ENCODE measurements at places on chromosomes 4 and X.

DNA sequence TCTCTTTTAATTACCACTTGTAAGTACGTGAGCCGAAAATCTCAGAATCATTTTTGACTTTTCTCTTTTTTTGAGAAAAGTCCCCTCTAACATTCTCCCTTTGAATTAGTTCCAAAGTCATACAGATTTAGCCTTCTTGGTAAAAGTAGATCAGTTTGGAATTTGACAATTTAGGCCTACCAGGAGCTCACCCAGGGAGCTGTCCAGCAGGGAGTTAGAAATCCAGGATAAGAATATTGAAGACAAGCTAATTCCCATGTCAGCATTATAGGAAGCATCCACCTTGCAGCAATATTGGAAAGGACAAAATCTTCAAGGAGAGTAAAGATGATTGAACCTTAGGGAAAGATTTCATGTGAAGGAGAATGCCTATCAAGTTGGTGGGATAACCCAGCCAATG, 352.2 kb upstream of the CPEB2 start:
- DNase-seq: no peak

- no peak for DNase-seq
These were observed 271.9 kb downstream of the GPM6A start for GRCh38 chr4:175540151-175540550.

- no peak for DNase-seq
These were observed 212.5 kb downstream of the PRDM5 start for GRCh38 chr4:120709991-120710390.

DNA sequence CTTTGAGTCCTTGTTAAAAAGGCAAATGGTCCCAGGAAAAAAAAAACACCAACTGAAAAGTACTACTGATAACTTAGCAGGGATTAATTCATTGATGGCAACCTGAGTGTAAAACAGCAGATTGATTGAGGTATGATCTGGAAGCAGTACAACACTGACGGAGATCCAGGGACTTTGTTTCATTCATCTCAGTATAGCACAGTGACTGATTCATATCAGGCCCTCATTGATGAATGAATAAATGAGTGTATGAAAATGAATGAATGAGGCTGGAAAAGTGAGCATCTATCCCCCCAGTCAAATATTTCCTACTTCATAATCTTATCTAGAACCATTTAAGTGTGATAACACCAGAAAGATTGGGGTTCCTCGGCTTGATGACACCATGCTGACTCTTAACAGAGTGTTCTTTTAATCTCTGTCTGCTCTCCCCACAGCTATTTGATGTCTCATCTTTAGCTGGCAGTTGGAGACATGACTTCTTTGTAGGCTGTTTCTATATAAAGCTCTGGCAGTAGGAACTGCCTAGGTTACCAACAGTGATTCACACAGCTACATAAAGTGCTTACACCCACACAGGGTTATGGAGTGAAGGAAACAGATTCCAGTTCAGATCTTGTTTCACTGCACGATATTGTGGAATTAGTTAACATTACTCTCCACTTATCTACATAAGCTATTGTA, 18.6 kb upstream of the RNF128 start:
- no peak for DNase-seq

GRCh38 chr4:19987746-19988145, 264.0 kb upstream of the SLIT2 start:
- no peak for DNase-seq

GRCh38 chrX:77755561-77755960, 30.5 kb downstream of the ATRX start:
- no peak for DNase-seq

GRCh38 chrX:22526339-22526738, 253.6 kb downstream of the CBLL2 start:
- DNase-seq: no peak

- DNase-seq: no peak
These were observed 62.6 kb upstream of the KLF3 start for GRCh38 chr4:38601244-38601915.

DNA sequence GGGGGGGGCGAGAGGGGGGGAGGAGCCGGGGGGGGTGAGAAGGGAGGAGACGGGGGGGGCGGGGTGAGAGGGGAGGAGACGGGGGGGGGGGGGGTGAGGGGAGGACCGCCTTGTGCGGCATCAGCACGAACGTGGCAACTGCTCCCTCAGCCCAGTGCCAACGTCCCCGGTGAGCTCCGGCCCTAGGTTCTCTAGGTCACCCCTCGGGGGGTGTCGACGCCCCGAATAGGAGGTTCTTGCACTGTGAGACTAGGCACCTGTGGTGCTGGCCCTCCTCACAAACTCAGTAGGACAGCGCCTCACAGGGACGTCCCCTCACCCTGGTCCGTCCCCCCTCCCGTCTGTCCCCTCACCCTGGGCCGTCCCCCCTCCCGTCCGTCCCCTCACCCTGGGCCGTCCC, 21.5 kb upstream of the GTPBP6 start:
- no peak for DNase-seq

DNA sequence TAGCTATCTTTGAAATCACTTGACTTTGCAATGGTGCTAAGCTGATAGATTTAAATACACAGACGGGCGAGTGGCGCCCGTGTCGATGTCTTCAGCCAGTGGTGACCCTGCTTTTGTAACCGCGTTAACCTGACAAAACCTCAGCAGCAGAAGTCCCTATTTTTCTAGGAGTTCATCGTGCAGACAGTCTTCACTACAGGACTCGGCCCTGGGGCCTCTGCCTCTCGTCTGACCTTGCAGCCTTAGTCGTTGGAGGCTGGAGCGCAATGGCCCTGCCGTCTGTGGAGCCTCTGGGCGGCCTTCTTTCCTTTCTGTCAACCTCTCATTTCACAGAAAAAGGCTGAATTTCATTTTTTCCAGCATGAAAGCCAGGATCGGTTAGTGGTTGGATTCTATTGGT, 57.9 kb downstream of the CPLX1 start:
- DNase-seq: no peak

GRCh38 chr4:127730142-127730913, at the start of gene SLC25A31:
SLC25A31 (plus strand) TSS chr4:127730400; CDS start chr4:127730546, 146 bp downstream.
- DNase-seq: peak; percentile 35

DNA sequence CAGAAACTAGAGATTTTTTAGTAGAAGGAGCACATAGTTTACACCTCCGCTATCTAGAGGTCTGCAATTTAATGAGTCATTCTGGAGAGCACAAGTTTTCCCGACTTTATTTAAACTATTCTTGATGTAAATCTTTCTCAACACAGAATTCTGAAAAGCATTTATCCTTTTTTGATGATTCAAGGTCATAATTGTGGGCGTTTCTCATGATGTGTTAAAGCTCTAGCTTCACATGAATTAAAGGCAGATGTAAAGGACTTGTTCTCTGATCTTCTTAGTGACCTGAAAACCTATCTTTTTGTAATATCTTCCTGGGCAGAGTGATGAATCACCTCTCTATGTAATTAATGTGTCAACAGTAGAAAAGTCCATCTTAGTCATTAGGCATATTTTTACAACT, 128.8 kb downstream of the COMMD8 start:
- DNase-seq: no peak

DNA sequence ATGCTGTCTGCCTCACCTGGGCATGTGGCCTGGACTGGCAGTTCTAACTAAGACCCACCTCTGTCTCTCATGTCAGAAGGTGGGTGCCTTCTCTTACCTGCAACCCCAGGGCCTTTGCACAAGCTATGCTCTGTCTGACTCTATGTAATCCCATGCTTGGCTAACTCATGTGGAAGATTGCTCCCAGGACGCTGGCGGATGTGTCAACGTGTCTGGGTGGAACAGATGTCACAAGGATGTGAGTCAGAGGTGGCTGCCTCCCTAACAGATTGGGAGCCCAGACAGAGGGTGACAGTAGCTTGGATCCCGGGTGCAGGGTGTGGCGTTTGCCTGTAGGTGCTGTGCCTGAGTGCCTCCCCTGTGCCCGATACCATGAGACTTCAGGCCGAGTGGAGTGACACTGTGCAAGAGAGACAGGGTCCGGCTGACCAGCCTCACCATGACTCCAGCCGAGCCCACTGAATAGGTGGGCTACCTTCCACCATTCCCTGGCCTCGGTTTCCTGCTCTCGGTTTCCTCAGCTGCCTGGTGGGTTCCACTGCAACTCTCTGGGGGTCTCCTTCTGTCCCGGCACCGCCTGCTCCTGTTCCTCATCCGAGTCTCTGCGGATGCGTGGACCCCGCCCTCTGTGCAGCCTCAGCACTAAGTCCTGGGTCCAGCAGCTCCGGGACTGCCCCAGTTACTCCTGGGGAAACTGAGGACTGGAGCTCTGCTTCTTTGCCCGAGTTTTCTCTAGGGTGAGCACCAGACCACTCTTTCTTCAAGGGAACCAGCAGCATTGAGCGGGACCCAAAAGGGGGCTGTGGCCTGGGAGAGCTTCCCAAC, 11.0 kb downstream of the SH3BP2 start:
- DNase-seq: no peak

- no peak for DNase-seq
These were observed 73.7 kb downstream of the GATB start for GRCh38 chr4:151687021-151687640.

DNA sequence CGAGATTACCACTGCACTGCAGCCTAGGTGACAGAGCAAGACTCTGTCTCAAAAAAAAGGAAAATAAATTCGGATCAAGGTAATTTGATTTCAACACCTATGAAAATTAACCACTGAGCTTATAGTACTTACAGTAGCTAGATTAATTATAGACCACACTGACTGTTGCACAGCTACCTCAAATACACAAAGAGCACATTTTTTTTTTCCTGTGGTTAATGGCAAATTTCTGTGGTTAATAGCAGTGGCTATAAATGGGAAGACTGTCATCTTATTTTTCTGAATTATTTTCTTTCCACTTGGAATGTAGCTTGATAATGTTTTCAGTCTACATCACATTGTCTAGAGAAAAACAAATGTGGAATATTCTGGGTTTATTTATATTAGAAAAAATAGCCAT, 1661.6 kb upstream of the PCDH7 start:
- no peak for DNase-seq

DNA sequence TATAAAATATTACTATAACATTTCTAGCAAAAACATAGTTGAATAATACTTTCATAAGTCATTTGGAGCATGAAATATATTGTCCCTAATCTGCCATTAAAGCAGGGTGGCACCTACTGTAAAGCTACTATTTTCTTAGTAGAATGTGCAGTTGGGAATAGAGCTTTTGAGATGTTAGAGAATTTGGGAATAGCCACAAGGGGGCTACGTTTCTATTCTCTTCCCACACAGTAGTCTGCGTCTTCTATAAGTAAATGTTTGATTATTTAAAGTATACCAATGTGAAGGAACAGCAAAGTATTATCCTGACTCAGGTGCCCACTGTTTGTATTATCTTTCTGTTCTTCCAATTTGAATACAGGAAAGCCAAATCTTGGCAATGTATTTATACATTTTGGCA, 323.2 kb upstream of the GIMD1 start:
- DNase-seq: no peak

DNA sequence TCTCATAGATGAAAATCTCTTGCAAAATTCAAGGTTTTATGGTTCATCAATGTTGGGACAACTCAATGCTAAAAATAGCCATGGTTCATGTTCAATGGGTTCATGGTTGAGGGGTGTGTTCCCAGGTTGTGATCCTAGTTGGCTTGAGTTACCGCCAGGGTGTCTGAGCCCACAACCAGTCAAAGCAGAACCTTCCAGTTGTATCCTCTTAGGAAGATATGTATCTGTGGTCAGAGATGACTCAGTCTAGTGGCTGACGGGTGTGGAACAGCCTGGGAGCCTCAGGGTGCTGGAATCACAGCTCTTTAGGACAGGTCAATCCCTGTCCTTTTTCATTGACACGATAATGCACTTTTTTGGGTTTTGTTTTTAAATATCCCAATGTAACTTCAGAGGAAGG, 192.3 kb upstream of the NR3C2 start:
- no peak for DNase-seq

GRCh38 chrX:153474718-153475117, 4.3 kb upstream of the HAUS7 start:
- no peak for DNase-seq

GRCh38 chr4:188296331-188296730, 157.1 kb downstream of the TRIML1 start:
- no peak for DNase-seq

GRCh38 chrX:103254921-103255493, at the start of gene TCEAL8:
TCEAL8 (minus strand) TSS chrX:103255155; CDS start chrX:103253979, 1,176 bp downstream.
- DNase-seq: peak; percentile 90

DNA sequence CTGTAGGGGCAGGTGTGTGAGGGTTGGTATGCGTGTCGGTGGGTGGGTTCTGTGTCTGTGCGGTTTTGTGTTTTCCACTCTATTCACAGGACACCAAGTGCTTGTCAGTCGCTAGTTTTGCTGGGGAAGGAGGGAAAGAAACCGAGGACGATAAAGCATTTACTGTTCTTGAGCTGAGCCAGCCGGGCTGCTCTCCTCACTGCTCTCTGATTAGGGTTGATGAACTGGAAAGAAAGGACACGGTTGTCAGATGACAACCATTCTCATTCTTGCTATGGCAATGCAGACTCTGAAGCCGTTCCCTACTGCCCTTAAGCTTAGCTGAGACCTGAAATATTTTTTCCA, 832 bp downstream of the EGFL6 start:
- no peak for DNase-seq

- no peak for DNase-seq
These were observed 94.8 kb downstream of the TET2 start for GRCh38 chr4:105241451-105241850.

- DNase-seq: peak; percentile 8
These were observed 11.1 kb downstream of the CNGA2 start for GRCh38 chrX:151745651-151746050.

DNA sequence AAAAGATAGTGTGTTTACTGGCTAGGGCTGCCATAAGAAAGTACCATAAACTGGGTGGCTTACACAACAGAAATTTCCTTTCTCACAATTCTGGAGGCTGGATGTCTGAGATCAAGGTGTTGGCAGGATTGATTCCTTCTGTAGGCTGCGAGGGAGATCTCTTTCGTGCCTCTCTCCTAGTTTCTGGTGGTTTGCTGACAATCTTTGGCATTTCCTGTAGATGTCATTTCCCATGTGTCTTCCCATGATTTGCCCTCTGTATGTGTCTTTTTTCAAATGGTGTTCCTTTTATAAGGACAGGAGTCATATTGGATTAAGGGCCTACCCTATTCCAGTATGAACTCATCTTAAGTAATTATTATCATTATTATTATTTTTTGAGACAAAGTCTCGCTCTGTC, 27.9 kb upstream of the LCORL start:
- no peak for DNase-seq

DNA sequence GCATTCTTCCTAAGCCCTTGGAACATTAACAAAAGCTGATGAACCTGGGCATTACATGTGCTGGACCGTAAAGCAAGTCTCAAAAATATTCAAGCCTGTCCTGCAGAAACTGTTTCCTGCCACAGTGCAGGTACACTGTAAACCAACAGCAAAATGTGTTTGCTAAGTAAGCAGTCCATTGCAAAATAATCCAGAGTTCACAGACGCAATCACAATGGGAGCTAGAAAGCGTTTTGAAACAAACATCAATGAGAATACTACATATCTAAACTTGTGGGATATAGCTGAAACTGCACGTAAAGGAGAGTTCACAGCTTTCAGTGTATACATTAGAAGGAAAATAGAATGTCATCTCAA, 61.6 kb downstream of the RGS12 start:
- no peak for DNase-seq

Data from H9 (cell line).